Fibroblast of upper back skin (primary cell): ENCODE measurements at places on chromosomes 3 and 15.

DNA sequence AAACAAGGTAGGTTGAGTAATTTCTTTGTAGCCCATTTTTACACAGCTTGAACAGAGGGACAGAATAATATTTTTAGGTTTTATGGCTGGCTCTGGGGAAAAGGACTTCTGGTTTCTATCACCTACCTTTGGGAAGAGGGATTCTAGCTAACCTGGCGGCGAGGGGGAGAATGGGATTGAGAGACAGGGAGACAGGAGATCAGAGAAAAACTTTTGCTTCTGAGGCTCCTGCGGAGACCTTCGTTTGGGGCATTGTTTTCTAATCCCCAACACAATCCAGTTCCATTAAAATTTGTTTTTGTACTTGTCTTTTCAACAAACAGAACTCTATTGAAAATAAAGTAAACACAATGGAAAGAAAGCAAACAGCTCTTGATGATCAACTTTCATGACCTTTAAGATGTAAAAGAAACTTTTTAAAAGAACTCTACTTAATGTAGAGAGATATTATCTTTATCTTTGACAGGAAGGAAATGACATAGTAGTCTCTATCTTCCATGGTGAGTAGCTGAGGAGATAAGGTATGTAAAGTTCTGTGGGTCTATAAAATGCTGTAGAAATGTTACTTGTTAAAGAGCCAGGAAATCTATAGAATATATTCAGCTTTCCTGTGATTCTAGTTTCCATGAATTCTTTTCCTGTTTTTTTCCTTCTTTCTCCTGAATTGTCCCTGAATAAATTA lies 37.0 kb upstream of the P2RY1 start:
- no peak for DNase-seq

GRCh38 chr3:56133423-56133822 lies 334.8 kb downstream of the ERC2 start:
- DNase-seq = peak; percentile 86

GRCh38 chr3:113243071-113243470 lies 31.7 kb downstream of the BOC start:
- no peak for DNase-seq

GRCh38 chr3:70736009-70736408 lies 423.6 kb upstream of the MDFIC2 start:
- peak; percentile 59 for DNase-seq
